Stimulated activated CD8-positive, alpha-beta memory T cell treated with anti-CD3 and anti-CD28 coated beads, Interleukin-2, amount 100 ng/mL, for 1 hour (primary cell): ENCODE measurements at places on chromosomes 6 and 20.

DNA sequence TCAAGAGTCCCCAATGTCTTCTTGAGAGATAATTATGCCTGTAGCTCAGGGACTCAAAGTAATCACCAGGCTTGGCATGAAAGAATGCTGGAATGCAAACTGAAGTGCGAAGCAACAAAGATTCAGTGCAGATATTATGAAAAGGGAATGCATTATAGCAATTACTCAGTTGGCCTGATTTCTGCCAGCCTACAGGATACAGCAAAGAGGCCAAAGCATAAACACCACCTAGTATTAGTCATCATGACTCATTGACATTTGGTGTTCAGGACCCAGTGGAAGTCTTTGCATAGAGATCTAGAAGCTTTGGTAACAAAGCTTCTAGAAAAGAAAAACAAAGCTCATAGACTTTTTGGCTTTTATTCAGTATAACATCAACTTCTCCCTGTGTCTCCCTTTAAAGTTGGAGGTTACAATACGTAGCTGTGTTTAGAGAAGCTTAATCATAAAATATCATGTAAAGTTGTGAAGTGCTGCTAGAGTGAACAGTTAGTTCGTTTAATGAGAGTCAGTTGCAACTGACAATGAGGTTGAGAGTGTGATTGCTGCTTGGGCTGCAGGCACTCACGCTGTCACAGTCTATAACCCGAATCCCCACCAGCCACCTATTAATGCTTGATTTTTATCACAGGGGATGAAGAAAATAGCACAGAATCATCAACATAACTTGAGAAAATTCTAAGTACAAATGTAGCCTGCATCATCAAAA lies 932.7 kb downstream of the TFAP2A start:
- no peak for DNase-seq

GRCh38 chr6:41779336-41779735 lies 364 bp downstream of the FRS3 start:
- DNase-seq = no peak

DNA sequence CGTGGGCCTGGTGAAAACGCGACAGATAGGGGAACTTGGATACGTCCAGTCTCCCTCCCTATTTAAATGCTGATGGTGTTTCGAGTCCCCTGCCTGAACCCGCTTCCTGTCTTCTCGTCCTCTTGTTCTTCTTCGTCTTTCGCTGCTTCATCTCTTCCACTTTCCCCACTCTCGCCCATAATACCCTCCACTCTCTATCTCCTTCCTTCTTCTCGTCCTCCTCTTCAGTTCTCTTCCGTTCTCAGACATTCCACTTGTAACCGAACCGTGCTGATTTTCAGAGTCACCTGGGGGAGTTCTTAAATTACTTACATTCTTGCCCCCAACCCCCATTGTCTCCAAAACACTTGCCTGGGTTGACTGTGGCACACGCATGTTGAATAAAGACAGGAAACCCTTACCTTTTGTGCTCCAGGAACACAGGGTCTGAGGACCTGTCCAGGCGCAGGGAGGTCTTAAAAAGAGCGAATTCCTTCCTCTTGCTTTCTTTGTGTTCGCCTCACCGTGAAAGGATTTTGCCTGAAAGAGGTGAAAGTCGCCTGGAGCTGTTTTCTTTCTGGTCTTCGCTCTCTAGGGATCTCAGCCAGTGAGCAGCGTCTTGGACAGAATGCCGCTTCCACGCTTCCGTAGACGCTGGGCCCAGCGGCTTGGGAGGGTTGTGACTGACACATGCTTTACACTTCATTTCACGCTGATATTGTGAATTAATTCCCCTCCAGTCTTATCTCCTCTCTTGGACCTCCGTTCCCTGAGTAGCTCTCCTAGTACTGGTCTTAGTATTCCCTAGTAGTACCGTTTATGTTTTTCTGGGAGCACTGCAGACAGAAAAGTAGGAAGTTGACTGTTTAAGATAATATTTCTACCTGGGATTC lies 184.0 kb downstream of the GPX5 start:
- DNase-seq = no peak

DNA sequence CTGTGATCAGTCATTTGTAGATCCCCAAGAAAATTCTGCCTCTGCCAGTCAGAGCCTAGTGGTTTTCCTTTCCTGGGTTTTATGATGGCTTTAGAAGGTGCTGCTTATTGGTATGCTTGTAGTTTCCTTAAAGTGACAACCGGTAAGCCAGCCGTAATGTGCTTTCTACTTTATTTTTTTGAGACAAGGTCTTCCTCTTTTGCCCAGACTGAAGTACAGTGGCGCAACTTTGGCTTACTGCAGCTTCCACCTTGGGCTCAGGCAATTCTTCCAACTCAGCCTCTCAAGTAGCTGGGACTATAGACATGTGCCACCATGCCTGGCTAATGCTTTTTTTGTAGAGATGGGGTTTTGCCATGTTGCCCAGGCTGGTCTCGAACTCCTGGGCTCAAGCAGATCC lies 23.5 kb downstream of the MCM8 start:
- no peak for DNase-seq
